ENCODE measurements at places on chromosomes 2 and 18.

DNA sequence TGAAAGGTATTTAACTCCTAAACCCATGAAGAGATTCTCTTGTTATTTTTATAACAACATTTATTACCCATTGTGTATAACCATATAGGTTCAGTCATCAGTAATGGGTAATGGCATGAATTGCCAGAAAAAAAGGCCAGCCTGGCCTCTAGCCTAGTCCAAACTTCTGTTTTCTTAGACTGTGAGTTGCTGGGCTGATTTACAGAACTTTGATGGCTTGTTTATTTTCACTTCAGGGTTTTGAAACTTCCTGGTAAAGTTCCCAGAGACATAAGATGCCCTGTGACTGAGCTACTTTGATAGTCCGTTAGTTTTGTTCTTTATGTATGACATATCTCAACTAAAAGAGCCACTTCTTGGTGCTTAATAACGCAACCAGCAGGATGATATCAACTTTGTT is 164.8 kb downstream of the METTL4 start:
- DNase-seq = no peak

- DNase-seq = no peak
These were observed 43.5 kb upstream of the TMEM247 start for GRCh38 chr2:46435796-46436360.

DNA sequence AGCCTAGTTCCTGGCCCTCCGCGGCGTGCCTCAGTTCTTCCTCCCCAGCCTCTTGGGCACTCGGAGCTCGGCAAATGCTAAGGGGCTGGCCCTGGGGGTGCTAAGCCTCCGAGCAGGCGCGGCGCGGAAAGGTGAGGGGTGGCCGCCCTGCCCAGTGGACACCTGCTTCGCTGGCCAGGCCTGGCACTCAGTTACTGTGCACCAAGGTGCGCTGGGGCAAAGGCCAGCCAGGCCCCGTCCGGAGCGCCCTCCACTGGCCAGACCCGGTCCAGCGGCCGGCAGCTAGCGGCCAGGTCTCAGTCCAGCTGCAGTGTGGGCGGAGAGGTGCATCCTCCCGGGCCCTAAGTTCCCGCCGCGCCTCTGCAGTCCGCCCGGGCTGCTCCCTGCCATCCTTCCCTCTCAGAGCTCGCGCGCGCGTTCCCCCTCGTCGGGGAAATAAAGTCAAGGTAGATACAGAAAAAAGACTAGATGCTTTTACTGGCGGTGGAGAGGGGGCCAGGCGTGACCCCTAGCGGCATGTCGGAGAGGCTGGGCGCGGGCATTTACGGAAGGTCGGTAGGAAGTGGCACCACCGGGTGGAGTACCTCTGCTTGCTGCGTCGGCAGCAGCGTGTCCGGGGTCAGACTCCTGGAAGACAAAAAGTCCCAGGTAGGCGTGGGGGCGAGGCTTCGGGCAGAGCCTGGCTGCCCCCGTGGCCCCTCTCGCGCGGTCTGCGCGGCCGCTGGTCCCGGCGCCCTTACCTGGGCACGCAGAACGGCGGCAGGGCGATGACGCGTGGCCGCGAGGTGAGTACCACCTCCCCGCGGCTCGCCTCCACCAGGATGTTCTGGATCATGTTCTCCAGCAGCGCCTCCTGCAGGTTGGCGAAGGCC is 9.4 kb upstream of the CRYBA2 start:
- DNase-seq = peak; percentile 74

- DNase-seq = no peak
These were observed 723.7 kb upstream of the RAB6C start for GRCh38 chr2:129255610-129256313.

DNA sequence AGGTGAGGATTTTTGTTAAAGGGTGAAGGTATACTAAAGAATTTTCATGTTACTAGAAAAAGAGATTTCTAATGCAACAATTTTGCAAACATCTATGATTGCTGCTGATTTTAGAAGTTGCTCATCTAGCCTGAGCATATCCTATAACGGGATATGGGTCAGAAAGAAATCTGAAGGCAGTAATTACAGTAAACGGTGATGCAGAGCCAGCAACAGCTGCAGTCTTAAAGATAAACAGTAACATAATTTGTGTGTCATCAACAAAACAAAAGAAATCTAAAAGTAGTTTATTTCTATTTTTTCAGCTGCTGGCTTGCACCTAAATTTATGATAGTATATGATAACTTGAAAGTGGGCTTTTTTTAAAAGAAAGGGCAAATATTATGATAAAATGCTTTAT is 215.7 kb downstream of the SLC4A10 start:
- no peak for DNase-seq

- DNase-seq = no peak
These were observed 234.7 kb downstream of the TMX3 start for GRCh38 chr18:68480196-68480595.

GRCh38 chr2:131584940-131585339 is 57.3 kb downstream of the CCDC74A start:
- DNase-seq = no peak
